ENCODE measurements at places on chromosomes 12 and 14.

DNA sequence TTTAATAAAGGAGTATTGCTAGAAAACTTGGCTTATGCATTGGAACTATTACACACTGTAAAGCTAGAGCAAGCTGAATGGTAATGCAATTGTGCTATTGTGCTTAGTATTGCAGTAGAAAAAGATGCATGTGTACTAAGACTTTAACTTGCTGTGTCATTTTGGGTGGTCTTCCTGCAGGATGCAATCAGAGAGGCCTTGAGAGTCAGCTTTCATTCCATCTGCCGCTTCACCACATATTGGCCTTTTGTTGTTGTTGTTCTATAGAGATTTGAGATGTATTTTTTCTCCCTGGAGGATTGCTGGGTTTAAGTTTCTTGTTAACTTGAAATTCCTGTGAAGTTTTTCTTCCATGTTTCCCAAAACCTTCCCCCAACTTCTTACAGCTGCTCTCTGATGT is 449.7 kb downstream of the TMTC2 start:
- DNase-seq = no peak

DNA sequence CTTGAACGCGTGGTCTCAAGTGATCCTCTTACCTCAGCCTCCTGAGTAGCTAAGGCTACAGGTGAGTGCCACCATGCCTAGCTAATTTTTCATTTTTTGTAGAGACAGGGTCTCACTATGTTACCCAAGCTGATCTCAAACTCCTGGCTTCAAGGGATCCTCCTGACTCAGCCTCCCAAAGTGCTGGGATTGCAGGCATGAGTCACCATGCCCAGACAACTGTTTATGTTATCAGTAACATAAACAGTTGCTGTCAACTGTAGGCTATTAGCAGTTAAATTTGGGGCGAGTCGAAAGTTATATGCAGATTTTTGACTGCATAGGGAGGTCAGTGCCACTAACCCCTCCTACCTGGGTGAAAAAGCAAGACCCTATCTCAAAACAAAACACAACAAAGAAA is 26.2 kb upstream of the LRRK2 start:
- DNase-seq = no peak

DNA sequence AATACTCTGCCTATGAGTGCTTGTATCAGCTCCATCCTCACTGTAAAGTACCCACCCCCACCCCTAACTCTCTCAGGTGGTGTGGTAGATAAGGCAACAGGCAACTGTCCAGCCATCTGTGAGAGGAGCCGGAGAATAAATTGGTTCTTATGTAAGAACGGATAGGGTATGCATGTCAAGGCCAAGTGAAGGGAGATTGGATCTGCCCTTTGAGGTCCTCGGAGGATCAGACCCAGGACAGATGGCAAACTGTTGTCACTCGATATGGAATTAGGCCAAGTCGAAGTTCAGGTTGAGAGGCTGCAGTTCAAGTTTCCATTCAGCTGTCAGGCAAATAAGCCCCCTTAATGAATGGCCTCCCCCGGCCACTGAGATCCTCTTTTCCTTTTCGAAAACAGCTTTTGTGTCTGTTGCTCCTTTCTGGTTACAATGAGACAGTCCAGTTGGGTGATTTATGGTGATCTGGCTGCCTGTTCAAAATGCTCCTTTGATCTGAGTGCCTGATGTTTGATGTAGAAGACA is 120.3 kb downstream of the VRK1 start:
- DNase-seq = no peak

- DNase-seq = no peak
These were observed 677 bp downstream of the C12orf75 start for GRCh38 chr12:105330931-105331804.

- DNase-seq = peak; percentile 8
These were observed 1.1 kb downstream of the GPHN start for GRCh38 chr14:66508846-66509621.

DNA sequence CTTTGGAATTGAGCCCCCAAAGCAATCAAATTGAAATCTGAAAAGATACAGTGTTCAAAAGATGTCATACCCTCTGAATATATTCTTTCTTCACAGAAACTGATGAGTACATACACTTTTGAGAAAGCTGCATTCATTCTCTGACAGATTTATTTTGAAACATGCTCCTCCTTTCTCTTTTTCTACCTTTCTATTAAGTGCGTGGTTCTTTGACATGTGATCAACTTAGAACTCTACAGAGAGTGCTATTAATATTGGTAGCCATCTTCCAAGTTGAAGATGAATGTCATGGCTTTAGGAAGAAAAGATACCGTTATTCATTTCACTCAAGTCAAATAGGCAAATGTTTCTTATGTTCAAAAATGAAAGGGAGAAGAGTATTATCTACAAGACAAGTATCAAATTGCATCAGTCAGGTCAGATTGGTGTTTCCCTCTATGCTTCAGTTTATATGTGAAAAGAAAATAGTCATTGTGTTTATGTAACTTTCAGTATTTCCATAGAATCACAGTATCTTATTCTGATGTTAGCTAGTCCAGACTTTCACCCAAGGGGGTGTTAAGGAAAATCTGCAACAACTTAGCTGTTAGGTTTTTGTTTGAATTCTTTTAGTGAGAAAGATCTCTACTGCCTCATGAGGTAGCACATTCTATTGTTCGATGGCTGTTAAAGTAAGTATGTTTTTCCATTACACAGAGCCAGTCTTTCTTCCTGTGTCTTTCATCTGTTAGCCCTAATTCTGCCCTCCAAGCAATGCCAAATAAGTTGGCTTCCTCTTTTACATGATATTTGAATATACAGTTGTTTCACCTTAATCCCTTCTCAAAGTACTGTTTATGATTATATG is 55.4 kb upstream of the GARIN2 start:
- no peak for DNase-seq

- no peak for DNase-seq
These were observed 319.5 kb upstream of the DIO3 start for GRCh38 chr14:101241807-101242278.

- DNase-seq = no peak
These were observed 243.8 kb upstream of the PWP1 start for GRCh38 chr12:107441665-107442300.

GRCh38 chr14:75371297-75371696 is 56.5 kb upstream of the JDP2 start:
- DNase-seq = no peak

- no peak for DNase-seq
These were observed 63.4 kb upstream of the FUT8 start for GRCh38 chr14:65349100-65349499.

GRCh38 chr12:61757831-61758505 is 502.2 kb upstream of the USP15 start:
- no peak for DNase-seq

DNA sequence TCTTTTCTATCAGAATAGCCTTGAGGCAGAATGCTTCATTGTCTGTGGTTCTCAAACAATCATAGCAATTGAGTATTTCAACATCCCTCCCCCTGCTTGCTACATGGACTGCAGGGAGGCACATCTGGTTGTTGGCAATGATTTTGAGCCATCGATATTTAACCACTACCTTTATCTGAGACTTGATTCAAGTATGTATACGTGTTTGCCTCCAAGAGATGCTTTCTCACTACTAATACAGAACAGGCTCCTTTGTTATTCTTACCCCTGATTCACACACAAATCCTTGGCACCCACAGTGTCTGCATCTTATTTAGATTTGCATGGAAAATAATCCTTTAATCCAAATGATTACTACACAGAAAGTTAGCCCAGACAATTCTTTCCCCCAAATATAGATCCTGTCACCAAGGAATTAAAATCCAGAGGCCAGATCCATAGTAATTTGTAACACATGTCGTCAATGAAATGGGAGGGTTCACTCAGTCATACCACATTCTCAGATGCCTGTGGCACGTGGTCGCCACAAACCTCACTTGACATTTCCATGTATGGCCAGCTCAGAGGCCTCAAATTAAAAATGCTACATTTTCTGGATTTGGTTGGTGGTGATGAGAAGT is 199.3 kb downstream of the ITPR2 start:
- DNase-seq = no peak

- DNase-seq = peak; percentile 9
These were observed 283.3 kb upstream of the PWP1 start for GRCh38 chr12:107402041-107403022.

DNA sequence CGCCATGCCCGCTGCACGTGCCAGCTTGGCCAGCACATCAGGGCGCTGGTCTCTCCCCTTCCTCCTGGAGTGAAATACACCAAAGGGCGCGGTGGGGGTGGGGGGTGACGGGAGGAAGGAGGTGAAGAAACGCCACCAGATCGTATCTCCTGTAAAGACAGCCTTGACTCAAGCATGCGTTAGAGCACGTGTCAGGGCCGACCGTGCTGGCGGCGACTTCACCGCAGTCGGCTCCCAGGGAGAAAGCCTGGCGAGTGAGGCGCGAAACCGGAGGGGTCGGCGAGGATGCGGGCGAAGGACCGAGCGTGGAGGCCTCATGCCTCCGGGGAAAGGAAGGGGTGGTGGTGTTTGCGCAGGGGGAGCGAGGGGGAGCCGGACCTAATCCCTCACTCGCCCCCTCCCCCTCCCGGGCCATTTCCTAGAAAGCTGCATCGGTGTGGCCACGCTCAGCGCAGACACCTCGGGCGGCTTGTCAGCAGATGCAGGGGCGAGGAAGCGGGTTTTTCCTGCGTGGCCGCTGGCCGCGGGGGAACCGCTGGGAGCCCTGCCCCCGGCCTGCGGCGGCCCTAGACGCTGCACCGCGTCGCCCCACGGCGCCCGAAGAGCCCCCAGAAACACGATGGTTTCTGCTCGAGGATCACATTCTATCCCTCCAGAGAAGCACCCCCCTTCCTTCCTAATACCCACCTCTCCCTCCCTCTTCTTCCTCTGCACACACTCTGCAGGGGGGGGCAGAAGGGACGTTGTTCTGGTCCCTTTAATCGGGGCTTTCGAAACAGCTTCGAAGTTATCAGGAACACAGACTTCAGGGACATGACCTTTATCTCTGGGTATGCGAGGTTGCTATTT is 914 bp upstream of the CCND2 start:
- peak; percentile 71 for DNase-seq

GRCh38 chr14:33917661-33918060 is 33.2 kb downstream of the EGLN3 start:
- DNase-seq = no peak

GRCh38 chr14:88189417-88190191 is 133.5 kb downstream of the KCNK10 start:
- DNase-seq = peak; percentile 21

DNA sequence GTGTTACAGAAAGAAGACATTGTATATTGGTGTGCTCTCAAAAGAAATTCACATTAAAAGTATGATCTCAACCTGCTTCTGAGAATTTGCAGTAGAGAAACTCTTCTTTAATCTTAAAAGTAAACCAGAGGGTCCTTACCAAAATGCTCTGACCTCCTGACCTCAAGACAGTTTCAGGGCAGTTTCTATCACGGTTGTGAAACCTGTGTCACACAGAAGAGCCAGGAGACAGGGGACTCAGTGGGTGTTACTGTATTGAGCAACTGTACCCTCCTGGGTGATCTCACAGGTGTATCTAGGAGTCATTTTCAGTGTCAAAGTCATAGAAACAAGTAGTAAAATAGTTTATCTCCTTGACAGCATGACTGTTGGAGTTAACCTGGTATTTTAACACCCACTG is 178.0 kb downstream of the GRIP1 start:
- no peak for DNase-seq

DNA sequence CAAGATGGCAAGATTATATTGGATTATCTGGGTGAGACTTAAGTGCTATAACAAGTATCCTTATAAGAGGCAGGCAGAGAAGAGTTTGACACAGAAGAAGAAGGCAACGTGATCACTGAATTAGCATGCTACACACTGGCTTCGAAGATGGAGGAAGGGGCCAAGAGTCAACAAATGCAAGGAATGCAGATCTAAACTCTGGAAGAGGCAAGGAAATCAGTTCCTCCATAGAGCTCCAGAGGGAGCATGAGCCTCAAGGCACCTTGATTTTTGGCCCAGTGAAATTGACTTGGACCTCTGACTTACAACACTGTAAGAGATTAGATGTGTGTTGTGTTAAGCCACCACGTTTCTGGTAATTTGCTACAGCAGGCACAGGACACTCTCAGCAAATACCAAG is 536.4 kb upstream of the SEL1L start:
- DNase-seq = no peak

DNA sequence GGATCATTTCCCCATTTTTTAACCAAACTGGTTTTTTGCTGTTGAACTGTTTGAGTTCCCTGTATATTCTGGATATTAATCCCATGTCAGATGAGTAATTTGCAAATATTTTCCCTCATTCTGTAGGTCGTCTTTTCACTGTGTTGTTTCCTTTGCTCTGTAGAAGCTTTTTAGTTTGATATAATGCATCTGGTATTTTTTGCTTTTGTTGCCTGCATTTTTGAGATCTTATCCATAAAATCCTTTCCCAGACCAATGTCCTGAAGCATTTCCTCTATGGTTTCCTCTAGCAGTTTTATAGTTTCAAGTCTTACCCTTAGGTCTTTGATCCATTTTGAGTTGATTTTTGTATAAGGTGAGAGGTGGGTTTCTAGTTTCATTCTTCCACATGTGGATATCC is 71.3 kb downstream of the LRP6 start:
- DNase-seq = no peak

DNA sequence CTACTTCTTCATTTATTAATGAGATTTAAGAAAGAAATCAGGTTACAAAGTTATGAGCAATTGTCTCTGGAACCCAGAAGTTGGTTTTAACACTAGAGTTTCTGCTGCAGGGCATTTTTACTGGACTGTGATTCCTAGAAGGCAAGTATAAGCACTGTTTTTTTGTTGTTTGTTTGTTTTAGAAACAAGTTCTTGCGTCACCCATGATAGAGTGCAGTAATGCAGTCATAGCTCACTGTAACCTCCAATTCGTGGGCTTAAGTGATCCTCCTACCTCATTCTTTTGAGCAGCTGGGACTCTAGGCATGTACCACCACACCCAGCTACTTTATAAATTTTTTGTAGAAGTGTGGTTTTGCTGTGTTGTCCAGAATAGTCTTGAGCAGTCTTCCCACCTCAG is 25.6 kb downstream of the RAP1B start:
- no peak for DNase-seq

DNA sequence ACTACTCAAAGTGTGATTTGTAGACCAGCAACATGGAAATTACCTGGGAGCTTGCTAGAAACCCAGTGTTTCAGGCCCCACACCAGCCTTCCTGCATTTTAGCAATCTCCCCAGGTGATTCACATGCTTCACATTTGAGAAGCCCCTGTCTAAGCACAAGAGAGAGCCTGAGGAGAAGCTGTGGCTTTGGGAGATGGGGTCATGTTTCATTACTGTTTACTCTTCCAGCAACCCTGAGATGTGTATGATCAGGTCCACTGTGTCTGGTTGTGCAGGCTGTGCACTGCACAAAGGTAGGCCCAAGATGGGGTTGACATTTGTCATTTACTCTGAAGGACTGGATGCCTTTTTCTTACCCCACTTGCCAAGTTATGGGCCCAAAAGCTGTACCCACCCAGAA is 190.1 kb downstream of the SLC41A2 start:
- no peak for DNase-seq
